Motor neuron (in vitro differentiated cells): ENCODE measurements at places on chromosomes 13 and 19. TPM values are rescaled to one million over a fixed set of nuclear protein-coding genes. Genes with fewer than 3 reads are reported as not detected.

DNA sequence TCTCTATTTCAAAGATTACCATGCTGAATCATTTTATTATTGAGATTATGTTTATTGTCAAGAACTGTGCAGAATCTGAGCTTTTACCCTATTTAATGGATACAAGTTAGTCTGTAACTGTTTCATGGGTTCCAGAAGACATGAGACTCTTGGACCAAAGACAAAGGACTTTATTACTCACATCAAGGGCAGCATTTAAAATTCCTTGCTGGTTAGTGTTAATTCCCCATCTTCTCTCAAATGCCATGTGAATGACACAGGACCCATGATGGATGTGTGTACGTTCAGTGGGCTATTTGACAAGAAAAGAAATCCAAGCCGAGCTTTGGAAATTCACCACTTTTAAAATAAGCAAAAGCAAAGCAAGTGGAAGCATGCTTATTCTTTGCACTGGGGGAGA is 139.9 kb downstream of the PCDH20 start:
- no peak for ATAC-seq

DNA sequence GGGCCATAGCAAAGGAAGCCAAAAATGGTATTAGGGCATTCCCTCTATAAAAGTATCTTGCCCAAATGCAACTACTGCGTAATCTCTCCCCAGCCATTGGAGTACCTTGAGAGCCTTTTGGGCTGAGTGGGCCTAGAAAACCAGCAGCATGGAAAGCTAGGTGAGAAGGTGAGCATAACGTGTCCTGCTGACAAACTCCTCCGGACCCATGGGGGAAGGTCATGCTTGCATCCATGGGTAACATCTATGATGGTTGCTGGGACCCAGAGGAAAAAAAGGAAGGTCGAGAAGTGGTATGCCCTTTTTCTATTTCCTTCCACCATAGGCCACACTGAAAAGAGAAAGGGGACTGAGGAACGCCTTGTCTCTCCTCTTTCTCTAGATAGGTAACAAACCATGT is 57.4 kb downstream of the ZNF728 start:
- no peak for ATAC-seq

- ATAC-seq = no peak
Observed at GRCh38 chr13:75173457-75174356, 308.3 kb downstream of the TBC1D4 start.

The C5AR2 gene
- 0.11 and 0.21 TPM in 2 replicates for total RNA-seq

The LRRC25 gene
- 1.0 and 1.3 TPM in 2 replicates for total RNA-seq
